NCI-H1436 (cell line): ENCODE measurements at places on chromosomes 5 and 9.

- no peak for DNase-seq
Observed at GRCh38 chr5:127812570-127812969, 109.4 kb downstream of the CCDC192 start.

DNA sequence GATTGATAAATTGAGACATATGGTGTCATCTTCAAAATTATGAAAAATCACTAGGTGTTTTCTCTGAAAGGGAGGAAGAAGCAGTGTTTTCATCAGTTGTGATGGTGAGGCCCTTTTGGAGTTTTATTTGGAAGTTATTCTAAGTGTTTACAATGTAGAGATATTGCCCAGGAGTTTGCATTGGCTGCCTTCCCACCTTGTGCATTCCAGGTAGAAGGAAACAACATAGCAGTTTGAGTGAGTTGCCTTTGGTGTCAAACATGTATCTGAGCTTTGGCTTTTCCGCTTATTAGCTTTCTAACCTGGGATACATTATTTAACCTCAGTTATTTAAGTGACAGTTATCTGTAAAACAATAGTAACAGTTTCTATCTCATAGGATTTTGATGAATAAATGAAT is 122.5 kb downstream of the SCAMP1 start:
- DNase-seq = no peak

DNA sequence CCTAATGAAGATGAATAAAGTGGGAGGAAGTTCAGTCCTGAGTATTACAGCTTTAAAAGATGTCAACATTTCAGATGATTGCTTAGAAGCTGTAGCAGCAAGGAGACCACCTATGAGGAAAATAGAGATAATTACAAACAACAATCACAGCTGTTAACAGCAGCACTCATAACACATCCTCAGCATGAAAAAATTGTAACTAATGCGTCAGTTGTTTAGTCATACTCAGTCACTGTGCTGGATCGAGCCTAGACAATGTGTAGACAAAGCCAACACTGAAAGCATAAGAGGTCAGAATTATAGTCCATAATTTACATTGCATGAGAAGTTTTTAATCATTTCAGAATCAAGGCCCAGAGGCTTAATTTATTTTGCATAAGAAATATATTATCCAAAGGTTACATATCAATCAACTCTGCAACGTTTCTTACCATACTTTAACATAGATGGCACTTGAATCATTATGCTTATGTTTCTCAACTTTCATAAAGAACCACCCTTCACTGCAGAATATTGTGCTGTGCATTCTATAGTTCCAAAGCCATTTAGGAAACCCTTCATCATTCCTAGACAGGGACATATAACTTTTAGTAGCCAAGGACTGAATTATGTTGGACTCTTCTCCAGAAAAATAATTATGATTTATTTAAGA is 60.2 kb upstream of the HAPLN1 start:
- DNase-seq = no peak

GRCh38 chr5:139969318-139969717 is 73.8 kb downstream of the NRG2 start:
- DNase-seq = no peak

GRCh38 chr9:16633794-16634193 is 236.7 kb downstream of the BNC2 start:
- no peak for DNase-seq

- DNase-seq = no peak
Observed at GRCh38 chr5:8577792-8578191, 708.8 kb downstream of the MTRR start.

DNA sequence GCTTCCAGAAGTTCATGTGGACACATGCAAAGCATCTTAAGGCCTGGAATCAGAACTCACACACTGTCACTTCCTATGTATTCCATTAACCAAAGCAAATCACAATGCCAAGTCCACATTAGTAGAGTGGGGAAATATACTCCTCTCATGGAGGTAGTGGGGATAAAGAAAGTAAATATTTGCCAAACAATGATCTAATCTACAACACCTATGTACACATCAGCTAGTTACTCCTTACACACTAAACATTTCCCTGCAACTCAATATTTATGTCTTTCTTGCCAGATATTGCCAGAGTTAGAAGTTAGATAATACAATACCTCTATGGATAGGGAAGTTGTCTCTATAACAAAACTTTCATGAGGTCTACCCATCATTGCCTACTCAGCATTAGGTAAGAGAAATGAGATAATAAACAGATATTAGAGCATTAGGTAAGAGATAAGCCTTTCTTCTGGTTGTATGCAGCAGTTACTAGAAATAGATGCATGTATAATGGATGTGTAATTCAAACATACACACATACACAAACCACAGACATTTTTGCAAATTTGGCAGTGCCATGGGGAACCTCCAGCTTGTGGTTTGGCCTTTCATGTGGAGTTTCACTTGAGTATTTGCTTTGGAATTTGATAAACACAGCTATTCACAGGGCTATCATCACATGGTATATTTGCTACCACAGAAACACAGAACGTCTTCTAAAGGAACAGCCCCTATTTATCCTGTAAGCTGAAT is 196.5 kb downstream of the TLE1 start:
- no peak for DNase-seq

DNA sequence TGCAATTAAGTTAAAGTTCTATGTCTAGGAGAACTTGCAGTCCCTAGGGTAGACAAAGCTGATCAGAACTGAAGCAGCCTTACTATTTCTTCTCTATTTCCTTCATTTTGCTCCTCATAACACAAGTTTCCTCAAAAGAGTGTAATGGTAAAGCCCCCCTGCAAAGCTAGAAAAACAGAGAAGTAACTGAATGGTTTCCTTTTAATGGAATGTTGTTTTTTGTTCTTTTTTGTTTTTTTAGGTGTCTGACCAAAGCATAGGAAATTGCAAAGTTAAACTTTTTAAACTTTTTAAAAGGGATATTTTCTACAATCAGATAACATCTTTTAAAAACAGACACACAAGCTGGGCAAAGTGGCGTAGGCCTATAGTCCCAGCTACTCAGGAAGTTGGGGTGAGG is 145.7 kb downstream of the TLE1 start:
- no peak for DNase-seq

- DNase-seq = no peak
Observed at GRCh38 chr5:97559827-97560598, 377.0 kb upstream of the RIOK2 start.

DNA sequence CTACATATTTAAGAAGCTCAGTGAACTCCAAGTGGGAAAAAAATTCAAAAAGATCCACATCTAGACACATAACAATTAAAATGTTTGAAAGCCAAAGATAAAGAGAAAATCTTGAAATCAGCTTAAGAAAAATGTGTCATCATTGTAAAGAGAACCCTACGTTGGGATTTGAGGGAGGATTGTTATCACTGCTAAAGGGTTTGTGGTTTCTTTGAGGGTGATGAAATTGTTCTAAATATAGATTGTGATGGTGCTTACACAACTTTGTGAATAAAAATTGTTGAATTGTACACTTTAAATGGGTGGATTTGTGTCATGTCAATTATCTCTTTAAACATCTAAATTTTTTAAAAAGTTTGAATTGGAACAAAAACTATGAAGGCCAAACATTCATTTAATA is 92.2 kb upstream of the ADAMTS19 start:
- no peak for DNase-seq

DNA sequence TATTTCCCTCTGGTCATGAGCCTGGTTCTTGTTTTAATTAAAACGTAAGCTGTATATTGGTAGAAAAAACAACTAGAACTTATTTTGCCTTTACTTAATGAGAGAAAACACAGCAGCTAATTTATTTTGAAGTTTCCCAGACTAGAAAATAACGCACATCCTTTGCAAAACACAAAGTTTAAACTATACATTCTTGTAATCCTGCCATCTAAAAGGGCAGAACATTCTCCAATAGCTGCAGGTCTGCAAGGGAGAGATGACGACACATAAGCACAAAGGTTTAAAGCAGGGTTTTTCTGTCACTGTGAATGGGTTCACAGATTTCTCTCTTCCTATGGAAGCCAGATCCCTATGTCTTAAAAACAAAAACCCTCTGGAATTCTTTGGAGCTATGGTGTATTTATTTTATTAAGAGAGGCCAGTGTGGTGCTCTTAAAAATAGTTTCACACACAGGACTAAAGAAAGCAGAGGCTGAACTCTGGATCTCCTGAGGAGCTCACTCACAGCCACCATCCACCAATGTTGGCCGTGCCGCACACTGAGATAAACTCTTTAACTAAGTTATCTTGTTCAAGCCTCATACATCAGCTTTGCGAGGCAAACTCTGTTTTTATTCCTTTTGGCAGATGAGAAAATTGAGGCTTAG is 82.4 kb downstream of the SNCAIP start:
- DNase-seq = no peak

GRCh38 chr9:112774006-112774996 is 23.7 kb downstream of the SNX30 start:
- no peak for DNase-seq

DNA sequence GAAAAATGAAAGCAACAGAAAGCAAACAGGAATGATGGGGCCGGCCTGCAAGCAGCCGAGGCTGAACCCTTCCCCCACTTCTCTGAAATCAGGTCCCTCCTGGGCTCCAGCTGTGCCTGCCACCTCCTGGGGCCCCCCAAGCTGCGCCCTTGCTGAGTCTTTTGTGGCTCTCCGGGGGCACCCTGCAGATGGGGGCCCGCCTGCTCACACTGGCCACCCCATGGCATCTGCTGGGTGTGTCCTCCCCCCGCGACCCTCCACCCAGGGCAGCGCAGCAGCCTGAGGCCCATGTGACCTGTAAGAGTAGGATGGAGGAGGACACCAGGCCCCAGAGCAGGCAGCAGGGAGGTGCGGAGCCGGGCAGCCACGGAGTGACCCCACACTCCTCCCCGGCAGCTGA is 5.7 kb downstream of the GPSM1 start:
- DNase-seq = no peak

DNA sequence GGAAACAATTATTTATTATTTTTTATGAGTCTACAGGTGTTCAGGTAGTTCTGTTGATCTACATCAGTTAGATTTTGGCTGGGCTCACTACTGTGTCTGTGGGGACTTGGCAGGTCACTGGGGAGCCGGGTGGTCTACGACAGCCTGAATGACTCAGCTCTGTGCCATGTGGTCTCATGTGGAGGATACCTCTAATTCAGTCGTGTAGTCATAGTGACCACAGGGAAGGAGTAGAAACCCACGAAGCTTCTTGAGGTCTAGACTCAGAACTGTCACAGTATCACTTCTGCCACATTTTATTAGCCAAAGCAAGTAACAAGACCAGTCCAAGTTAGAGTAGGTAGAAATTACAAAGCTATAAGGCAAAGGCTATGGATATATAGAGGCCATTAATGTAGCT is 64.7 kb upstream of the GRAMD2B start:
- DNase-seq = no peak

DNA sequence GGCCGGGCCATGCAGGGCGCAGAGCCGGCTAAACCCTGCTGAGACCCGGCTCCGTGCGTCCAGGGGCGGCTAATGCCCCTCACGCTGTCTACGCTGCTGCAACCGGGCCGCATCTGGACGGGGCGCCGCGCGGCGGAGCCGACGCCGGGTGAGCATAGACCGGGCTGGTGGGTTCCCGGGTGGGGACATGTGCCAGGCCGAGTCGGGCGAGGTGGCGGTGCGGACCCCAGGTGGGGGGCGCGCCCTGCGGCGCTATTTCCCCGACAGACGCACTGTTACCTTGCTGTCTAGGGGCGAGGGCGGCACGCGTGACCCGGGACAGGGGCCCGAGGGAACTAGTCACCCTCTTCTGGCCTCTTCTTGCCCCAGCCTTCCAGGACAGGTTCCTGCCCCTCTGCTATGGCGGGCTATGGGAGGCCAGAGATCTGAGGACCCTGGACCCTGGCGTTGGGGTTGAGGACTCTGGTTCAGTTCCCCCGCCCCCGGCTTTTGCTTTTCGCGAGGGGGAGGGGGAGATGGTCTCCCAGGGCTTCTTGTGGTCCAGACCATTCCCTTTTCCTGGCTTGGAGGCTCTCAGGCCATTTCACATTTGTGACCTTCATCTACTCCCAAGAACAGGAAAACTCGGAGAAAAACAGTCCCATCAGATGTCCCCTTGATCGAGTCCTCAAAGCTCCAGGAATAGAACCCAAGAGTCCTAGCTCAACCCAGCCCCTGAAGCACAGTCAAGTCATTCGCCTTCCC is 536 bp downstream of the SLC27A4 start:
- no peak for DNase-seq

DNA sequence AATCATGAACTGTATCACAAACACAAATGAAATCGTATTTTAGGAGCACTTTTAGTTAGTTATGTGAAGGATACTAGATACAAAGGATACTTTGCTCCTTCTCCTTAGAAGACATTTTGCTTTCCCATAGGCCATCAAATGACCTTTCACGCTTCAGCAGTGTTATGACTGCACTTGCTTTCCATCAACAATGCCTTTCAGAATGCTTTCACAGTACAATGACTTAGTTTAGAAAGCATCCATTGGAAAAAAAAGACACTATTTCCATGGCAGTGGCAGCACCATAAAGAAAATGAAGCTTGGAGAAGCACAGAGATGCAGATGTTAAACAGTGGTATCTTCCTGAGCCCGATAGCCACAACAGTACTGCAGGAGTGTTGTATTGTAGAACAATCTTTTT is 203.9 kb downstream of the PCSK1 start:
- no peak for DNase-seq

DNA sequence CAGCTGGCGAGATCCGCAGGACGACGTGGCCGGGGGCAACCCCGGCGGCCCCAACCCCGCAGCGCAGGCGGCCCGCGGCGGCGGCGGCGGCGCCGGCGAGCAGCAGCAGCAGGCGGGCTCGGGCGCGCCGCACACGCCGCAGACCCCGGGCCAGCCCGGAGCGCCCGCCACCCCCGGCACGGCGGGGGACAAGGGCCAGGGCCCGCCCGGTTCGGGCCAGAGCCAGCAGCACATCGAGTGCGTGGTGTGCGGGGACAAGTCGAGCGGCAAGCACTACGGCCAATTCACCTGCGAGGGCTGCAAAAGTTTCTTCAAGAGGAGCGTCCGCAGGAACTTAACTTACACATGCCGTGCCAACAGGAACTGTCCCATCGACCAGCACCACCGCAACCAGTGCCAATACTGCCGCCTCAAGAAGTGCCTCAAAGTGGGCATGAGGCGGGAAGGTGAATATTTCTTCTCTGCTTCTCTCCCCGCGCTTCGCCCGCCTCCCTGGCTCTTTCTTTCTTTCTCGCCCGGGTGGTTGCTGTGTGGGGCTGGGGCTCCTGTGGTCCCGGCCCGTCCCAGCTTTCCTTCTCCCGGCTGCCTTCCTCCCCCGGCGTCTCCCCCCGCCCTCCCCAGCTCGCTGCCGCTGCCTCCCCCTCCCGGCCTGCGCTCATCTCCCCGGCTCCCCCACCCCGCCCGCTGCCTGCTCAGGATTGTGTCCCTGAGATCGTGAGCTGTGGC is 2.2 kb downstream of the NR2F1 start:
- DNase-seq = no peak

DNA sequence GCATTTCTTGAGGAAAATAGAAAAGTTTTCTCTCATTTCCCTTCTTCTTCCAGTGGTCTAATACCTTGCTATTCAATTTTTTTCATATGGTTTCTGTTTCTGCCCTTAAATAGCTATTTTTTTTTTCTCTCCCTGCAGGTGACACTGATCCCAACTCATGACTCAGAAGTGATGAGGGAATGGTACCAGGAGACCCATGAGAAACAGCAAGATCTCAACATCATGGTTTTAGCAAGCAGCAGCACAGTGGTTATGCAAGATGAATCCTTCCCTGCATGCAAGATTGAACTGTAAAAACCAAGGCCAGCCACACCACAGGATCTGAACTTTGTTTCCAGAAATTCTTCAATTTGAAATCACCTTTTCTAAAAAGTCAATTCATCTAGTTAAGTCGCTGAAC is 97.7 kb downstream of the MAP1B start:
- DNase-seq = no peak

GRCh38 chr9:1474671-1475070 is 424.5 kb downstream of the DMRT2 start:
- no peak for DNase-seq

GRCh38 chr9:14179449-14179848 is 134.5 kb downstream of the NFIB start:
- DNase-seq = peak; percentile 31

- DNase-seq = no peak
Observed at GRCh38 chr9:136923881-136924280, 20.7 kb downstream of the FBXW5 start.
